ENCODE measurements at places on chromosomes 3 and 15.

GRCh38 chr3:192899540-192899982, 18.1 kb downstream of the MB21D2 start:
- DNase-seq = peak; percentile 89

DNA sequence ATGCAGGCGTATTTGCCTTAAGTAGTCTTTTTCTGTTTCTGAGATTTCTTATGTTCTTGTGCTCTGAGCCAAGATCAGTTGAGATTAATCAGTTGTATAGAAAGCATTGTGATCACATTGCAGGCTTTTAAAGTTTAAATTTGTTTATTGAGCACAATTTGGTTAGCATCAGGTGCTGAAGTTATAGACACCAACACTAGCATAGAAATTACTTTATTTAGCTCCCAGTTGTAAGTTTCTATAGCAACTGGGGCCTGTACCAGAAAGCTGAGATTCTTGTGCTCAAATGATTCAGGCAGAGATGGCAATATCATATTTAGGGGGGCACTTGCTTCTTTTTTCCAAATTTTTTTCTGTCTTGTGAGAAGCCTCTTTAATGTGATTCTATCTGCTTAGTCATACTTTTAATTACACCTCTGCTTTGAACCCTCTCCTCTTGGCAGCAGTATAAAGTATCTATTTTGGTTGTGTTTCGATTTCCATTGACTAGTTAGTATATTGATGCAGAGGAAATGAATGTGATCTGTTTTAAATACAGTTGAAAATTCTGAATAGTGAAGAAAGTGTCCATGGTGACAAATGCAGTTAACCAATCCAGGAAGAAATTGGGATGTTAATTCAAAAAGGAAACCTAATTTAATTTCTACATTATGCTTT, 241.7 kb upstream of the GBE1 start:
- no peak for DNase-seq

DNA sequence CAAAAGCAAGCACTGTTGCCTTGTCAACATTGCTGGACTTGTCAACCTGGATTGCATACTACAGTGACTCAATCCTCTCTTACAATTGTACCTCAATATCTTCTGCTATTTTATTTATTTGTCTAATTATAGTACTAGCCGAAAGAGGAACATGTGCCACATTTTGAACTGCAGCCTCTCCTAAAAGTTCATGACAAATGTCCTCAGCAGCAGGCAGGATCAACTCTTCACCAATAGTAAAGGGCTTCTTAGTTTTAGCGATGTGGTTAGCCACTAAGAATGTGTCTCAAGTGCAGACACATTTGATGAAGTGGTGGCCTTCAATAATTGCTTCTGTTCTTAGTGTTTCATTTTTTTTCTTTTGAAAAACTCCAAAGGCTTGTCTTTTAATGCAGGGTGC, 13.2 kb downstream of the DOCK3 start:
- DNase-seq = no peak

GRCh38 chr3:33006081-33006480, 54.6 kb downstream of the CCR4 start:
- no peak for DNase-seq

GRCh38 chr3:58485801-58486435, 6.0 kb upstream of the KCTD6 start:
- no peak for DNase-seq
